ENCODE measurements at places on chromosomes 1 and 21.

DNA sequence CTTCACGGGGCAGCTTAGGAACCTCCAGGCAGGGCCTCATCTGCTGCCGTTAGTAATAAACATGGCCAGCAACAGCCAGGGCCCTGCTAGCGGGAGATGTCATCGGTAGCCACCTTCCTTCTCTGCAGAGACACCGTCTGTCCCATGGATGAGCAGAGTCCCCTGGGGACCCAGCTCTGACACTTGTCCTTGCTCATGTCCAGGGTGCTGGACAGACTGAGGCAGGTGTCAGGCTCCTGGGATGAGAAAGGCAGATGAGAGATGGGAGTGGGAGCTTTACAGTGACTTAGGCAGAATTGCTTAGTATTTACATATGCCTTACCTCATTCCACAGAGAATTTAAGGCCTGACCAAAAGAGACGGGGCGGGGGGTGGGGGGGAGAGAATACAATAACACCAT, 25.0 kb downstream of the CAPN2 start:
- no peak for DNase-seq

- DNase-seq = no peak
Observed at GRCh38 chr1:244324176-244324883, 127.4 kb downstream of the ADSS2 start.

- DNase-seq = no peak
Observed at GRCh38 chr1:54051933-54052430, 1.0 kb downstream of the TMEM59 start.

DNA sequence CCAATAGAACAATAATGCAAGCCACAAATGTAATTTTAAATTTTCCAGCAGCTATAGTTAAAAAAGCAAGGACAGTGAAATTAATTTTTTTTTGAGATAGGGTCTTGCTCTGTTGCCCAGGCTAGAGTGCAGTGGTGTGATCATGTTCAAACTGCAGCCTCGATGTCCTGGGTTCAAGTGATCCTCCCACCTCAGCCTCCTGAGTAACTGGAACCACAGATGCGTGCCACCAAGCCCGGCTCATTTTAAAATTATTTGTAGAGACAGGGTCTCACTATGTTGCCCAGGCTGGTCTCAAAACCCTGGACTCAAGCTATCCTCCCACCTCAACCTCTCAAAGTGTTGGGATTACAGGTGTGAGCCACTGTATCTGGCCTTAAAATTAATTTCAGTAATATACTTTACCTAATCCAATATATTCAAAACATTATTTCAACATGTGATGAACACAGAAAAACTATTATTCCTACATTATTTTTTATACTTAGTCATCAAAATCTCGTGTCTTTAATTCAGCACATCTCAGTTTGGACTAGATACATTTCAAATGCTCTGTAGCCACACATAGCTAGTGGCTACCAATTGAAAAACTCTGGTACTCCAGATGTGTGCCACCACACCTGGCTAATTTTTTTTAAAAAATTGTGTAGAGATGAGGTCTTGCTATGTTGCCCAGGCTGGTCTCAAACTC, 10.8 kb upstream of the ID3 start:
- no peak for DNase-seq

DNA sequence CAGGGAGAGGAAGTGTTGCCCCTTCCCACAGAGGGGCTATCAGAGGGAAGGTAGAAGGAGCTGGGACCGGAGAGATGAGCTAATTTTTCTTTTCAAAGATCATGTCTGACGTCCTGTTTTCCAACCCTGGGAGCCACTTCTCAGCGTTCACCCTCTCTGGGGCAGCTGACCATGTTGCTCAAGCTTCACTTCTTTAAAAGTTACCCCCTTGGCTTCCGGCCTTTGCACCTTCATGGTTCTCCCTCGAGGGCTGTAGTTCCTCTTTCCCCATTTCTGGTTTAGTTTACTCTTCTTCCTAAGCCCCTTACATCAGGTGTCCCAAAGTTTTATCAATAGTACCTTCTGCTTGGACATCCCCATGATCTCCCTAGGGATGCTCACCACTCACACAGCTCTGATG, 23.8 kb upstream of the CSF1 start:
- no peak for DNase-seq

DNA sequence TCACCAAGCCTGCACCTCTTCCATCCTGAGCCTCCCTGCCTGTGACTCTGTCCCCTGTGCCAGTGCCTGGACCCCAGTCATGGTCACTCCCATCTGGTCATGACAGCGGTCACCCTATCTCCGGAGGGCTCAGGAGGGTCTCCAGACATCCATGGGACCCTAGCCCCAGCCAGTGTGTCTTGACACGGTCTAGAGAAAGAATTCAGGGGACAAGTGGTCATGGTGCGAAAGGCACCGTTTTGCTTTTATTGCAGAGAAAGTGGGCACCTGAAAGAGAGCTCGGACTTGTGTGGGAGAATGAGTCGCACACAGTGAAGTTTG, 4.7 kb upstream of the RIPK4 start:
- no peak for DNase-seq

GRCh38 chr1:47181095-47181954, 8.5 kb downstream of the PDZK1IP1 start:
- no peak for DNase-seq

GRCh38 chr1:168734271-168734670, 5.3 kb upstream of the DPT start:
- no peak for DNase-seq

GRCh38 chr1:167244244-167244643, 23.6 kb downstream of the POU2F1 start:
- DNase-seq = no peak

DNA sequence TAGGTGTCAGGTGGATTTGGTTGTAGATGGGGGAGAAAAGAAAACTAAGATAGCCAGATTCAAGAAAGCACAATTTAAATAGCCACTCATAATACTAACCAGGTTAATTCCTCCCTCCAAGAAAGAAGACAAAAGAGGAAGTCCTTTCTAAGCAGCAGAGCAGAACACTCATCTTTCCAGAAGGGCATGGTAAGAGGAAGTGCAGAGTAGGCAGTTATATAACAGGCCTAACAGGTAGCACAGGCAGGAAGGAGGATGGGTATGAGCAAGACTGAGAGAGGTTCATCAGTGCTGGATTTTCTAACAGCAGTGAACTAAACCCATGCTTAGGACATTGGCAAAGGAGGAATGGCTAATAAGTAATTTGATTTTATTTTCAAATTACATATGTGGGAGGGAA, 517.5 kb downstream of the PLPP3 start:
- no peak for DNase-seq

Data from stimulated activated CD8-positive, alpha-beta memory T cell treated with anti-CD3 and anti-CD28 coated beads, Interleukin-7, amount 100 ng/mL, for 4 hours (primary cell).